Stimulated activated CD4-positive, alpha-beta T cell treated with anti-CD3 and anti-CD28 coated beads, Interleukin-12 subunit alpha, Interleukin-12 subunit beta, amount 100 ng/mL, for 4 hours (primary cell): ENCODE measurements at places on chromosomes 2 and 18.
A peak's percentile ranks its signal among the peaks of the same experiment; 100 is the strongest.

- DNase-seq = no peak
Measured at GRCh38 chr2:29227935-29228675, 112.9 kb downstream of the CLIP4 start.

DNA sequence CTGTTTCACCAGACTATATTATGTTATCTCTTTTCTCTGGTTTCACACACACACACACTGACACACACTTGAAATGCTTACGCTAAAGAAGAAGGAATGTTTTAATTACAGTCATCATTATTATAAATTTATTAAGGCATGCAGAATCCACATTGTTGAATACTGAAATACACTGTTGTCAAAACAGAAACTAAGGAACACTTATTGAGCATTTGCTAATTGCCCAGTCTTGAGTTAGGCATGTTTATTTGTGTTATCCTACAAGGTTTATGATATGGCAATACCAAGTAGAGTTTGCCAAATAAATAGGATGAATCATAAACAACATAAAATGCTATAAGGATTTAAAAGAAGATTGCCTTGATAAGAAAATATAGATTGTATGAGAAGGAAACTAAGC, 917.0 kb upstream of the PIK3C3 start:
- DNase-seq = no peak

DNA sequence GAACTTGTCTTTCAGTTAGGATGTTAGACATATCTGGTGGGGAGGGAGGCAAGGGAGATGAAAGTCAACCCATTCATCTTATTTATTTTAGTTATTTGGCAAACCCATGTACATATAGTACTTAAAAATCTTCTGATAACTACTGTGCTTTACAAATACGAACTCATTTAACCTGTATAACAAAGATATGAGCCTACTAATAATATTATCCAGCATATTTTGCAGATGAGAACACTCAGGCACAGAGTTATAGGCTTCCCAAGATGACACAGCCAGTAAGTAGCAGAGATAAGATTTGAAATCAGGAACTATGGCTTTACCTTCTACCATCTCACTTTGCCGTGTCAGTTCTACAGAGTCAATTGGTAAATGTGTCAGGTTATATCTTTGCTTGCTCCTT, 262.6 kb upstream of the DOK6 start:
- DNase-seq = no peak

DNA sequence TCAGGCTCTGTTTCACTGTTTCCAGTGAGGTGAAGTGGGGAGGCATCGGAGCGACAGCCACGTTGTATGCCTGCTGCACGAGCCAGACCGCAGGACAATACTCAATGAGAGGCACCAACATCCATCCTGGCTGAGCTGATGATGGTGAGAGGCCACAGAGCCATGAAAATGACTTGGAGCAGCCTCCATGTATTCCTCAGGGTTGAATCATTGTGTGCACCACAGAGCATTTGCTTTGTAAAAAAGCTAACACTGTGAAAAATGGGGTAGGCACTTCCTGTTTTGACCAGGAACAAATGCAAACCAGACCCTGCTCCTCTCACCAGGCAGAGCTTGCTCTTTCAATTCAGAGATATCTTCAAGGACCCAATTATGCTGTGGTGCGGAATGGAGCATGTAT, 87.2 kb downstream of the LPIN1 start:
- DNase-seq = no peak

- no peak for DNase-seq
Measured at GRCh38 chr2:126221506-126221905, 434.5 kb upstream of the GYPC start.

- DNase-seq = no peak
Measured at GRCh38 chr2:76953733-76954347, 568.3 kb downstream of the LRRTM4 start.

- DNase-seq = no peak
Measured at GRCh38 chr2:39631718-39632117, 34.0 kb upstream of the TMEM178A start.

- no peak for DNase-seq
Measured at GRCh38 chr2:211688196-211688595, 850.4 kb downstream of the ERBB4 start.

DNA sequence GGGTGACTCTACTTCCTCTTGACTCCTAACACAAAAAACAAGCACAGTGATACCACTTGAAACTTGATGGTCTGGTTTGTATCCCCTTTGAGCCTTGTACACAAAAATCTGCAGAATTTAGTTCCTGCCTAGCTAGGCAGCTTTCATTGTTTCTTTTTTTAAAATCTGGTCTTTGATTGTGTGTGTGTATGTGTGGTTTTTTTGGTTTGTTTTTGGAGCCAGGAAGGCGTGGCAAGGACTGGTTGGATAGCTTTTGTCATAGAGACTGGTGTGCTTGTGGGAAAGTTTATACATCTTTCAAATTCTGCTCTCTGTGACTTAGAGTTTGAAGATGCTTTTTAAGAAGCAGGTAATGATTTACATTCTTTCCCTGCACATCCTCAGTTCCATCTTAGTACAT, 127.4 kb downstream of the TANC1 start:
- no peak for DNase-seq

DNA sequence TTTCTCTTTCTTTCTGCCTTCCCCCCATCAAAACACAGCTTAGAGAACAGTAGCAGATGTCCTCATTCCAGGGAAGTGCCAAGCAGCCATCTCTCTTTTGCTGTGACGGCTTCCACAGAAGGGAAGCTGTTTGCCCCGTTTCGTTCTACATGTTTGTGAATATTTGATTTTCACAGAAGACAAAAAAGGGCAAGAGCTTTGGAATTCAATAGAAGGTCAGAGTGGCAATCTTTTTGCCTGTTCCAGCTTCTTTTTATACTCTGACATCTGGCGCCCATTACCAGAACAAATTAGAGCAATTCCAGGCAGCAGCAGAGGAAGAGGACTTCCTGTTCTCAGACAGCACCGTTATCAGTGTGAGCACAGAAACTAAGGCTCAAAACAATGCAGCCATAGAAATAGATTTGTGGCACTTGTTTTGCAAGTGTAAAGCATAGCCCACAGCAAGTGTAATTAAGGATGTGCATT, 79.0 kb upstream of the CDH19 start:
- no peak for DNase-seq

DNA sequence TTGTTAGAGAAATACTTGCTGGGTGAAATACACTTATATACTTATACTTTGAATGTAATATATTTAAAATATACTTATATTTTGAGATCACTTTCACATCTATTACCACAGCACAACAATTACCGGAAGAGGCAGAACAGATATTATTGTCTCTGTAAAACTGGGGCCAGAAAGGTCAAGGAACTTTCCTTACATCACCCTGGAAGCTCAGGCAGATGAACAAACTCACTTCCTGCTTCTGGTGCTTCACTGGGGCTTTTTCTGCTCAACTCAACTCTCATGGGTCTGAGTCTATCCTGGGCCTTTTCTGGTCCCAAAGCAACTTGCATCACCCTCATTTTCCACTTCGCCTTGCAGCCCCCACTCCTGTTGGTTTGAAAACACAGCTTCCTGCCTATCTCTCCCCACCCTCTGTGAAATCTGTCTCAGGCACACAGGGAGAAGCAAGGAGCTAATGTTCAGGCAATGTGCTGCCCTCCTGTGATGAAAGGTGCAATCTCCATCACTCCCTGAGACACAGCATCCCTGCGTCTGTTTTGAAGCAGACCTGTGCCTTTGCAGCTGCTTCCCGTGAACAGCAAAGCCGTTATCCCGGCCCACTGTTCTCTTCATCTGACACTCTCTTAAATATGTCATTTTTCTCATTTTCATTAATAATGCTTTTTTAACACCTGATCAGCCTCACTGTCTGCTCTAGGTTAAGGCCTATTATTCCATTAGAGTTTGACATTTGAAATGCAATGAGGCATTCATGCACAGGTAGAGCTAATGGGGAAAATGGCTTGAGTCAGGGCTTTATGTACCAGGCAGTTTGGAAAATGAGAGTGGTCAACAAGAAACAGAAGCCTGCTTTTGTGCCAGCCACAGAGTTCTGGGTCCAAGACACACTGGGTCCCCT, 251.9 kb upstream of the CHAC2 start:
- no peak for DNase-seq

DNA sequence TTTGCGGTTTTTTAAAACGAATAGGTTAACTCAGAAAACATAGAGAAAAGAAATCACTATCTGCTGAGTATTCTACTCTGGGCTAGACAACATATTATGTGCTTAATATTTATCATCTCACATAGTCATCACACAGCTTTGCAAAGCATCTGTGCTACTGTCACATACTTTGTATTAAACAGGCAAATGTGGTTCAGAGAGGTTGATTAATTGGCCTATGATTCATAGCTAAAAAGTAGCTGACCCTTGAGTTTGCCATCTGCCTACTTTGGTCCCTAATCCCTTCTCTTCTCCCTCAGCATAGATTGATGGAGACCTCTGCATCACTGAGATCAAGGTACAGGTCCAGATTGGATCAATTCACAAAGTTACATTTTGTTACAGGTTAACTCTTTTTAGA, 21.4 kb downstream of the ANKRD30B start:
- no peak for DNase-seq

DNA sequence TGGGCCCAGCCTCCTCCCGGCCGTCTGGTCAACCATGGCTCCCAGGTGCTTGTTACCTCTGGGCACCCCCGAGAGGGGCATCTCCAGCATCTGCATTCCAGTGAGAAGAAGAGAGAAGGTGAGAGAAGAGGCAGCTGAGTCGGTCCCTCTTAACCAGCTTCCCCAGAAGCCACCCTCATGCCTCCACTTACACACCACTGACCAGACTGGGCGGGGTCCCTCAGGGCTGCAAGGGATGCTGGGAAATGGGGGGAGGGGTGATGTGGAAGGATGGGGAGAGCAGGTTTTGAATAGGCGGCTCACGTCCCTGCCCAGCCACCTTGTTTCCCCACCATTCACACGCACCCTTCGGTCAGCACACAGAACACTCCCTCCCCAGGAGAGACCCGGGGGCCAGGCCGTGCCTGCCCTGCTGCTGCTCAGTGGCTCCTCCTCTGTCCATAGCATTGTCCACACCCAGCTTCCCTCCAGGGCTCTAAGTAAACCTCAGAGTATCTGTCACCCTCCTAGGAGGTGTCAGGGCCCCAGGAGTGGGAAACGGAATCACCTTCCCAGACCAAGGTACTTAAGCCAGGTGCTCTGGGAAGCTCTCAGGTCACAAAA, 34.7 kb downstream of the GBX2 start:
- DNase-seq = no peak

- DNase-seq = no peak
Measured at GRCh38 chr2:60353863-60354262, 199.6 kb downstream of the BCL11A start.

- no peak for DNase-seq
Measured at GRCh38 chr2:121722479-121722878, 14.2 kb downstream of the NIFK start.

GRCh38 chr2:237154082-237154638, 68.5 kb downstream of the COPS8 start:
- peak; percentile 38 for DNase-seq

- DNase-seq = peak; percentile 51
Measured at GRCh38 chr2:38750011-38750890, 910 bp downstream of the SRSF7 start.

GRCh38 chr2:10575609-10576280, 114.0 kb downstream of the NOL10 start:
- DNase-seq = no peak

DNA sequence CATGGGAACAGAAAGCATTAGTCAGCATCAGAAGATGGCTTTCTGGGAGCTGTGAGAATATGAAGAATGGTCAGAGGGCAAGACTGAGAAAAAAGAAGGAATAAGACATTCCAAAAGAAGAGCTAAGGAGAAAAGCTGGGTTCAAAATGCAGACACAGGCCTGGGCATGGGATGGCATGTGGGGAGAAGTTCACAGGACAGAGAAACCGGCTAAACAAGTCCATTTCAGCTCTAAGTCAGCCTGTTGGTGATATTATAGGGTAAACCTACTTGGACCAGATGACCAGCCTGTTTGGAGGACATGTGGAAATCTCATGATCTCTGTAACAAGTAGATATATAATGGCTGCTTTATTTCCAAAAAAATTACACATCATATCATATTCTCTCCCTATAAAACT, 91.7 kb upstream of the MEIS1 start:
- no peak for DNase-seq

DNA sequence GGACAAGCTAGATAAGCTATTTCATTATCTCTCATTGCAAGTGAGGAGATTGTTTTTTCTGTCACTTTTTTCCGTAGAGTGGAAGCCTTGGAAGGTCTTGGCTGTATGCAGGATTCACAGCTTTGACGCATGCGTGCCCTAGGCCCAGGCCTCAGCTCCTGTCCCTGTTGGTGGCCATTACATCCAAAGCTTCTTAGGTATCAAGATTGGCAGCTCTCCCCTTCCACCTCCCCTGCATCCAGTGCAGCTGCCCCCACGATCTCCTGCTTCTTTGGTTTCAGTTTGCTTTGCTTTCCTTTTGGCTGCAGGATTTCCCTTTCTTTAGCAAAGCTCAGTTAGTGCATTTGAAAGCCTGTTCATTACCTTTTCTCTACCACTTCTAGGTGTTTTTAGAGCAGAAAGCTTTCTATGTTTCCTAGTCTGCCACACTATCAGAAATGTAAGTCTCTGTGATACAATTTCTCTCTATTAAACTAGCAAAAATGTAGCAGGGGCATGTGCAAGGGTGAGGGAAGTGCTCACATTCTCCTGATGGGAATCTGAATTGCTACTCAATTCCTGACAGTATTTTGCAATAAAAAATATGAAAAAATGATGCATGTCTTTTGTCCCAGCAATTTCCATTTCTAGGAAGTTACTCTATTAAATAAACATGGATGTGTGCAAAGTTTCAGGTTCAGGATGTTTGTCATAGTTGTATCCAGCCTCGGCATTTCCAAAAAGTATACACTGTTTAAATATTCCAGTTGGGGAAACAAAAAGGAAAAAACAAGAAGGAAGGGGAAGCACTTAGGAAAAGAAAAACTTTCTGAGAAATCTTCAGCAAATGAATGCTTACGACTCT, 91.2 kb downstream of the LIPG start:
- no peak for DNase-seq

- no peak for DNase-seq
Measured at GRCh38 chr18:79434607-79435401, 39.1 kb downstream of the NFATC1 start.

DNA sequence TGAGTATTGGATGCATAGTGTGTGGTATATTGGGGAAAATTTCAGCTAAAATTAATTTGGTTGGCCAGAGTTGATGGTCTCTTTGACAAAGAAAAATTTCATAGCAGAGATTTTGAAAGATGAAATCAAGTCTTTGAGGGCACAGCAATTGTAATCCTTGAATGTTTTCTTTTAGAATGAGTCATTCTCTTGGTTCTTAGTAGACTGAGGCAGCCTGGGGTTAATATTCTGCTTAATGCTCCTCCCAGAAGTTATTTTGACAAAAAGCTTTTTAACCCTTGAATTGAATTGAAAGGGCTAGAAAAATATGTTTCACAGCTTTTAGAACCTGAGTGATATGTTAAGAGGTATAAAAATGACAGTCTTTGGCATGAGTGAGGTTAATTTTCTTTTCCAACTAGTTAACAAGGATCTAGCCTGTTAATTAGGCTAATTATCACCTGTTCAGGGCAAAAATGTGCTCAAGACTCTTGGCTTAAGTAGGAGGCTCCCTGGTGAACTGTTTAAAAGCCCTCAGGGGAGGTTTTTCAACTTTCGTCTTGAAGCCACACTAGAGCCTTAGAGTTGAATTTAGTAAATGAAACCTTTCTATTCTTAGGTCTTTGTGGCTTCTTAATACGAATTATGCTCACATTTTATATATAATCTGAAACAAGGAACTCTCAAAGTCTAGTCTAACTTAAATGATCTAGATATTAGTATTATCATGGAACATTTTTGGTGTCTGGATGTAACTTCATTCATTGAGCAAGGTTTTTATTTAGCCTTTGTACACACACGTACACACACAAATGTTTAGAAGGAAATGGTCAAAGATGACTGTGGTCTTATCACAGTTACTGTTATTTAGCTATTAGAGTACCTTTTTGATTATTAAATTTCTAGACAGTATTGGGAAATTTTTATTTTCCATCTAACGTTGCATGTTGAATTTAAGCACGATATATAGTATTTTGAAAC, 272.5 kb downstream of the ZNF407 start:
- DNase-seq = no peak
